ELF-1 (cell line): ENCODE measurements at places on chromosomes 6 and 20.

DNA sequence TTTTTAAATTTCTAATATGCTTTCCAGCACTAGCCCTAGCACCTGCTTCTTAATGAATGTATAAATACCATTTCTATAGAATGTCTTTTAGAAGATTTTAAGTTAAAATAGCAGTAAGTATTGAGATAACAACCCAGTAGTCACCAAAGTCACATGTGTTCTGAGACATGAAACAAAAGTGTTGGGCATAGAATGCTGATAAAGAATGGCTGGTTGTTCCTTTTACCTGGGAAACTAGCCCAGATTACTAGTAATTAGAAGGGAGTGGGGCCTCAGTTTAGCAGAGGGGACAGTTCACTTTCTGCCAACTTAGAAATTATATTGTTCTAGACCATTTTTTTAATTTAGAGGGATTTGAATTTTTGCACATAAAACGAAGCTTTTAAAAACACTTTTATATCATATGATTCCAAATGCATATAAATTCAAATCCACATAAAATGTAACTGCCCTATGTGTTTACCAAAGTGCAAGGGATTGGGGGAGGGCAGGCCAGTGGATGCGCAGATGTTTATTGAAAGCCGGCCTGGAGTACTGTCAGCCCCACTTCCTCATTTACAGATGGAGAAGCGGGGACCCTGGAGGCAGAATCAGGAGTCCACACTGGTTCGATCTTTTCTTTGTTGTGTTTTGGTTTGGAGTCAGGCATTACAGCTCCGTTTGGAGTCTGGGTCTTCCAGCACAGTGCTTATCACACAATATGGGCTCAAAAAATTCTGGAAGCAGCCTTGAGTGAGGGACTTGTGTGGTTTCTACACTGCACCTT, 139.8 kb downstream of the ZDHHC14 start:
- no peak for DNase-seq

- DNase-seq = no peak
These were observed 299.8 kb upstream of the NOX3 start for GRCh38 chr6:155755452-155755851.

DNA sequence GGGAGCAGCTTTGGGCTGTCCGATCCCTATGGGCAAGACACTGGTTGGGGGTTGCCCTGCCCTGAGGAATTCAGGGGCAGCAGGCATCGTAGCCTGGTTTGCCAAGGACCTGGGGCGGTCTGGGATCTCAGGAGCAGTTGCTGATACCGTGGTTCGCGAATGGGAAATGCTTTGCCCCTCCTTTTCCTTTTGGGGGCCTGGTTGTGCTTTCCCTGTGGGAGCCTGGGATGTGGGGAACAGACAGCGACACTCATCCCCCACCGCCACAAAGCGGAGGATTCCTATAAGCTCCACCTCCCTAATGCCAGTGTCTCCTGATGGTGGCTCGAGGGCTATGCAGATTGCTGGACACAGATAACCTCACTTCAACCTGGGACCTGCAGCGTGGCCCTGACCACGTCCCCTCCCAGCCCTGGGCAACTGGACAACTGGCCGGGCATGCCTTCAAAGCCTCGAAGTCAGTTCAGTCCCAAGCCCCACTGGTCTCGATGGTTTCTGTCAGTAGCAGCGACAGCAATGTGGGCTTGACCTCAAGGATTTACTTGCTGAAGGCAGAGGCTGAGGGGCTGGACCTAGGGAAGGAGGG, 3.3 kb downstream of the CEBPB start:
- DNase-seq = peak; percentile 58

DNA sequence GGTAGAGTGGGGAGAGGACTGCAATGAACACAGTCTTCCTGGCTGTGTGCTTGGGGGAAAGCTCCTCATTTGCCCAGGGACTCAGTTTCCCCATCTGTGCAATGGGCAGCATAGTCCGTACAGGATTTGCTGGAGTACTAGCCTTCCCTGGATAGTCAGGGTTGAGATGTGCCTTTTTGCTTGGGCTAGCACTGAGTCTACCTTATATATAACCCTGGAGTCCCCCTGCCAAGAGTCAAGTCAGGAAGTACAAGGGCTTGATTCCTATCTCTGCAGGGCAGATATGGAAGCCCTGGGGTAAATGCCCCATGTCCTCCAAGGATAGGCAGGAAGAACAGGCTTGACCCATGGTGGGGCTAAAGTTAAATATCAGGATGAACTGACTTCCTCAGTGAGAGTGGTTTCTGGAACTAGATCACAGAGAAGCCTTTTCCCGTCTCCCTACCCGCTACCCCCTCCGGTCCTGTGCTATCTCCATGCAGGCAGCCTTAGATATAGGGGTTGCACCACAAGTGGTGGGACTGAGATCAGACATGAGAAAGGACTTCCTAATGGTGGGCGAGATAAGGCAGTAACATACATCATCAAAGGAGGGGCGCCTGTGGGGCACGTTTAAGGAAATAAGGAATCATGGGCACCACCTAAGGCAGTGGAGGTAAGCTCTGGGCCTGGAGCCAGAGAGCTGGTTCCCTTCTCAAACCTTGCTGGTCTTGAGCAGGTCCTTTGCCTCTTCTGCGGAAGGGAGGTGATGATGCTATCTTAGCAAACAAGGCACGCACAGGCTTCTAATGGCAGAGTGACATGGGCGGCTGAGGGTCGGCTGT, 157.9 kb downstream of the MRPL14 start:
- DNase-seq = no peak

- DNase-seq = no peak
These were observed 18.5 kb upstream of the FAM184A start for GRCh38 chr6:119096721-119097565.

- no peak for DNase-seq
These were observed 99.3 kb downstream of the ERMARD start for GRCh38 chr6:169850746-169851145.

DNA sequence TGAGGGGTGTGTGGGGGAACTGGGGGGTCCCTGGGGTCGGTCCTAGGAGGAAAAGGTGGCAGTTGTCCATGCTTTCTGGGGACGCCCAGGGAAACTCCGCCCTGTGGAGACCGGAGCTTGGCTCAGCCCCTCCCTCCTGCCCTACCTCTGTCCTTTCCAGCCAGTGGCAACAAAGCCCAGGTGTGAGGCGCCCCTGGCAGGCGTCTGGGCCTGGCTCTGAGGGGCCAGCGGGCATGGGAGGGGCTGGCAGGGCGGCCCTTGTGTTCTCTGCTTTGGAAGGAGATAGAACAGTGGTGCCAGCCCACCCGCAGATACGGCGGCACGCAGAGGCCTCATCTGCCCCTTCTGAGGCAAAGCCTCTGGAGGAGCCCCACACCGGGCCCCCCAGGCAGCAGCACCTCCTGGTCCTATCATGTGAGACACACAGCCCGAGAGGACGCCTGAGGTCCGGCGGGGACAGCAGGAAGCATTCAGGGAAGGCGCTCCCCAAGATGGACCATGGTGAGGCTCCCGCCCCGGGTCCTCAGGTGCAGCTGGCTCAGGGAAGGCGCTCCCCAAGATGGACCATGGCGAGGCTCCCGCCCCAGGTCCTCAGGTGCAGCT, 47.9 kb downstream of the YTHDF1 start:
- DNase-seq = no peak
